B cell (primary cell): ENCODE measurements at places on chromosomes 7 and 10. TPM values are rescaled to one million over a fixed set of nuclear protein-coding genes. Genes with fewer than 3 reads are reported as not detected.

Gene GNAT3
- not detected in 2 replicates for total RNA-seq

Gene C10orf143
- 9.1 and 12.3 TPM in 2 replicates for total RNA-seq

Gene TBXAS1
- total RNA-seq = 8.1 and 14.2 TPM in 2 replicates

Gene SPDYE11
- total RNA-seq = not detected in 2 replicates

Gene SMO
- total RNA-seq = 0.39 and 0.87 TPM in 2 replicates

Gene GPR85
- total RNA-seq = not detected in 2 replicates

Gene STEAP1
- 0.32 TPM in 1 of 2 replicates, not detected in the other for total RNA-seq

Gene ZNF488
- not detected in 2 replicates for total RNA-seq

Gene OR9A2
- not detected in 2 replicates for total RNA-seq

Gene INPP5F
- total RNA-seq = 37.5 and 42.5 TPM in 2 replicates

Gene CUZD1
- total RNA-seq = 3.0 and 3.3 TPM in 2 replicates

Gene ODAD2
- total RNA-seq = not detected in 2 replicates

Gene CTNNA3
- not detected in 2 replicates for total RNA-seq

Gene PRF1
- 0.92 and 1.0 TPM in 2 replicates for total RNA-seq

Gene MYO3A
- total RNA-seq = 1.4 and 1.7 TPM in 2 replicates
